ENCODE measurements at places on chromosomes 11 and 22.

- DNase-seq, result no peak
Observed at GRCh38 chr22:44261861-44262595, 50.7 kb downstream of the SHISAL1 start.

DNA sequence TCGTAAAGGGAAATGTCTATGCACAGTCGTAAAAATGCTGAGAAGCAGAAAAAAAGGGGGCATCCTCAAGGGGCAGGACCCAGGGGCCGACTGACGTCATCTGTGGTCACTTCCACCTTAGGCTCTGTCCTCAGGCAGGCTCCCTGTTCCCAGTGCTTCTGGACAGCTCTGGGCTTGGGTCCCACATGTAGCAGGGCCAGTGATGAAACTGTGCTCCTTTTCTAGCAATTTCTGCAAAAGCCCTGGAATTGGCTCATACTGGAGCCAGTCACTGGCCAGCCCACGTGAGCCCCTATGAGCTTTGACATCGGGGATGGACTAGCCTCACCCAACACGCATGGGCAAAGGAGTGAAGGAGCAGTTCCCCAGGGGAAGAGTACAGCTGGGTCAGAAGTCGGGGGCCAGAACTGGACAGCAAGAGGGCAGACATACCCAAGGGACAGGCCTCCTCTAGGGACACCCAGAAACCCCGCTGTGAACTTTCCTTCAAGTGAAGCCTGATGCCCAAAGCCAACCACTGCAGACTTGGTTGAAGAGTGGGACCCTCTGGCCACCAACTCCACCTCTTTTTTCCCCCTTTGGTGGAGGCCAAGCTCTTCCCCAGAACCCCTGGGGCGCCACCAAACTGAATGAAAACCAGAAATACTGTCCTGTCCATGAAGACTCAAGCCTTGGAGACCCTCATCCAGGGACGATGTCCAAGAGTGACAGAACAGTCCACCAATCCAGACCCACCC is 1349.0 kb downstream of the BRD1 start:
- DNase-seq, result no peak

DNA sequence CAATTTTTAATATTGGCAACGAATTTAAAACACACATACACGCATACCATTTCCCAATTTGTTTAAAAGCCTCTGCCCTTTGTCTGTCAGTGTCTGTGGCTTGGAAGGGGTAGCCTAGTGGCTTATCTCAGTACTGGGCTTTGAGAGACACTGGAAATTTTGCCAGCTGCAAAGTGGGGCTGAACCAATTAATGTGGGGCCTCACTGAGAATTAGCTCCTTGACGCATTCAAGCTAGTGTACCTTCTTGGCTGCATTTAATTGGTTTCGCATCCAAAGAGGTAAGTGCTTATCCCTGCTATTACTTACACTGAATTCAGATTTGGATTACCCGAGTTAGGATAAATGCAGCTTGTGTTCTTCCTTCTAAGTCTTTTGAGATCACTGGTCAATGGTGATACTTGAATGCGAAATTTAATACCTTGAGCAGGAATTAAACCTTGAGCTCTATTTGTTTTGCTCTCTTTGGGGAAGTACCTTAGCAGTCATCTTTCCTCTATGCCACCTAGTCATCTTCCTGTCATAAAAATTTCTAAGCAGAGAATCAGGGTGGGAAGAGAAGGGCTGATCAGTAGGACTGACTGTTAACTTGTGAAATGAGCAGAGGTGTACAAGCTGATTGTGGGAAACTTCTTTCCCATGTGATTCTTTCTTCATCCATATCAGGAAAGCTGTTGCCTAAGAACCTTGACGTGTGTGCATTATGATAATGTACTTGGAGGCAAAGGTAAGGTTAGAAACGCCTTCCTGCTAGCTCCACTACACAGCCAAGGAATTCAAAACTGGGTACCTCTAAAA is 187.7 kb upstream of the E2F8 start:
- no peak for DNase-seq

DNA sequence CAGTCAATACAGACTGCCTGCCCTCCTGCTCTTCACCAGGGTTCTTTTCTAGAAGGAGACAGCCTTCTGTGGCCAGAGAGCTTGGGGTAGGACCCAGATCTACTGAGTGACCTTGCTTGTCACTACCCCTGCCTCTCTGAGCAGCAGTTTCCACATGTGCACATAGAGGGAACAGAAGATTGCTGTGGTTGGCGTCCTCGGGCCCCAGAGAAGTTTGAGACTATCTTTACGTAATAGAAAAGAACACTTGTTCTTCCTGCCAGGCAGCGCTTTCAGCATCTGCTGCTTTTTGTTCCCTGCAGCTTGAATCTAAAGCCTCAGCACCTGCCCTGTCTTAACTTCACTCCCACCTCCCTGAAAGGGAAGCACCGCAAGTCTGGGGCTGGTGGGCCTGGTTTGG is 1.9 kb upstream of the FKBP2 start:
- no peak for DNase-seq

- no peak for DNase-seq
Observed at GRCh38 chr22:38417252-38418060, 37.5 kb downstream of the KCNJ4 start.

- no peak for DNase-seq
Observed at GRCh38 chr11:75174781-75175370, 24.0 kb downstream of the SLCO2B1 start.

- no peak for DNase-seq
Observed at GRCh38 chr11:122594986-122595645, 60.4 kb upstream of the UBASH3B start.

Measured in stimulated activated naive CD4-positive, alpha-beta T cell (primary cell).